ENCODE measurements at places on chromosomes 7 and 10. TPM values are rescaled to one million over a fixed set of nuclear protein-coding genes. Genes with fewer than 3 reads are reported as not detected.

Gene POLD2
- 42.2 TPM for polyA plus RNA-seq

Gene FKBP6
- not detected for polyA plus RNA-seq

Gene PRPS1L1
- polyA plus RNA-seq = not detected

Gene LRRC4
- polyA plus RNA-seq = 3.0 TPM

Gene GGCT
- polyA plus RNA-seq = 47.5 TPM

Gene GOT1
- polyA plus RNA-seq = 127 TPM

Gene GATA3
- not detected for polyA plus RNA-seq

Gene MMRN2
- polyA plus RNA-seq = 0.52 TPM

Measured in Purkinje cell (primary cell).